ENCODE measurements at places on chromosomes 6 and 20.

DNA sequence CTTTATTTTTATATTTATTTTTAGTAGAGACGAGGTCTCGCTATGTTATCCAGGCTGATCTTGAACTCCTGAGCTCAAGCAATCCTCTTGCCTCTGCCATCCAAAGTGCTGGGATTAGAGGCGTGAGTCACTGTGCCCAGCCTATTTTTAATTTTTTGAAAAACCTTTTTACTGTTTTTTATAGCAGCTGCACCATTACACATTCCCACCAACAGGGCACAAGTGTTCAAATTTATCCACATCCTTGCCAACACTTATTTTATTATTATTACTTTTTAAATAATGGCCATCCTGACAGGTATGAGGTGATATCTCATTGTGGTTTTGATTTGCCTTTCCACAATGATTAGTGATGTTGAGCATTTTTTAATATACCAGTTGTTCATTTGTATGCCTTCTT is 42.5 kb downstream of the PACSIN1 start:
- DNase-seq = no peak

DNA sequence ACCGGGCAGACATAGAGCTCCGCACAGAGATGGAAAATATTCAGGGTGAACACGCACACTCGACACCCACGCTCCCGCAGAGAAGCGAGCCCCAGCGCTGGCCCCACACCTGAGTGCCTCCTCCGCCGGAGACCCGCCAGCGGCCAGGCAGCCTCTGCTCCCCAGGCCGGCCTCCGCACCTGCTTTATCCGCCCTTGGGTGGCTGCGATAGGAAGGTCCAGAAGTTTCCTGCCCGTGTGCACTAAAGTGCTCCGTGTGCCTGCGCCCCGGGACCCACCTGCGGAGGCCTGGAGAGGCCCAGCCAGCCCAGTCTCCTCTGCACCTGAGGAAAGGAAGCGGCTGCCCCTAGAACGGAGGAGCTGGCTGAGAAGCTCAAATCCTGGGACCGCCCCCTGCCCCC is 10.8 kb upstream of the FOXC1 start:
- no peak for DNase-seq

DNA sequence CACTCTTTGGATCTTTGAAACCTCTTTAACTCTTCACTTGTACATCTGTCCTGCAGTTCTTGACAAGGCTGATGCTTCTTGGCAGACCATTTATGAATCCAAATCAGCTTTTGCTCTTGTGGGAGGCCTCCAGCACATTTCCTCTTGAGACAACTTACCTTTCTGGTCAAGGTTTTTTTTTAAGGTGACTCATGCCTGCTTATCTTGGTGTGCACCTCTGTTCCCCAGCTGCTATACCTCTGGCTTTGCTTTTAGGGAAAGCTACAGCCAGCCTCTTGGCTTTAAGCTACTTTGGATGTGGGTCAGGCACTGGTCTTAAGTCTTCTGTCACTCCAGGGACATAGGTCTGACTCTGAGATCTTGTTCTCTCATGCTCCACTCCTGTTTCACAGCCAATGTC is 106.5 kb downstream of the PHF3 start:
- DNase-seq = no peak

DNA sequence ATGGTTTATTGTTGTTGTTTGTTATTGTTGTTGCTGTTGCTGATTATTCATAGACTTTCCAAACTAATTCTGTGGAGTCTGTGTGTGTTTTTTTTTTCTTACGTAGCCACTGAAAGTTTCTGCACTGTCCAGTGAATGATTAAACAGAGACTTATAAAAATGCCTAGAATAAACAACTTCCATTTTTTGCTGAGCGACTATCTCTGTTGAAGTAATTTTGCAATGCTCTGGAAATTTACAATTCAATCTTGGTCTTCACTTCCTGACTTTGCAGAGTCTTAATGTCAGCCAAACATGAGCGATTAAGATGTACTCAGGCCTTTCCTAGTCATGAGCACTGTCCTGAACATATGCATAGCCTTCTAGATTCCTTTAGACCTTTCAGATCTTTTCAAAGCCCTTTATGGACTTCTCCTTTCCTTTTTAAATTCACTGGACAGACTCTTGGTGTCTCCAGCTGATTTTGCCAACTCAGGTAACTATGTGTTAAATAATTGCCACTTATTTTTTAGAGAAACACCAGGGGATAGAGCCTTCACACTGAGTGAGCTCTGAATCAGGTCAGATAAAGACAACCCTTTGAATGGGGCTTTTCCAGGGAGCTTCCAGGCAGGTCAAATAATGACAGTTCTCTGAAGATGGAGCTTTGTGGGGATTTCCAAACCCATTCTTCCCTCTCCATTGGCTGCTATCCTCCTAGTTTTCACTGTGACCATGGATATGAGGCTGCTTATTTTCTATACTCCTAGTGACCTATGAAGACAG is 622.8 kb upstream of the EPHA7 start:
- DNase-seq = no peak

DNA sequence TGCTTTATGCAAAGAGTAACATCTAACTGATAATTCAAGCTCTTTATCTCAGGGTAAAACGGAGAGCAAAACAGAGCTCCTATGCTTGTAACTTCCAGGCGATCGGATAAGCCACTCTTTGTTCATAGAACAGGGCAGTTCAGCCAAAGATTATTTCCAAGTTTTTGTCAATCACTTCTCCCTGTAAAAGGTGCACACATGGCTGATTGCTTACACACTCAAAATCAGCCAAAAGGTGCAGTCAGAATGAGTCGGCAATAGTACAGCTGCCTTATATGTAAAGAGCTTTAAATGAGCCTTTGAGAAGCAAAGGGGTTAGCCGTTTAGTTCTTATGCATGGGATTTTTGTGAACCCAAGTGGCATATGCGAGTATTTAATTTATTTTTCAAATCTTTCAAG is 449.6 kb upstream of the POU3F2 start:
- DNase-seq = no peak

- no peak for DNase-seq
Observed at GRCh38 chr6:8074213-8074612, 10.0 kb upstream of the BLOC1S5 start.

DNA sequence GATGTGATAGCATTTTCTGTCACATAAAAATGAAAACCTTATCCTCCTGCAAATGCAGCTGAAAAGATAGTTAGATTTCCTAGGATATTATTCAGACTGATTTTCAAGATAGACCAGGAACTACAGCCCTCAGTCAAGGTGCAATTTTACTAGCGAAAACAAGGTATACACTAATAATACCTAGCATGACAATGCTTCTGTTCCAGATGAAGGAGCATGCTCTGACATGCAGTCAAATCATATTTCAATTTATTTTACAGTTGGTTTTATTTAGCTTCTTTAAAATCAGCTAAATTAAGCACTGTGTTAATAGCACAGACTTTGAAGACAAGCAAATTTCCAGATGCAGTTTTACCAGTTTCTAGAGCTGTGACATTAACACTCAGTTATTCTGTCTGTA is 14.2 kb upstream of the TNFAIP3 start:
- DNase-seq = no peak

- no peak for DNase-seq
Observed at GRCh38 chr6:165658395-165659058, 4.5 kb downstream of the PDE10A start.

DNA sequence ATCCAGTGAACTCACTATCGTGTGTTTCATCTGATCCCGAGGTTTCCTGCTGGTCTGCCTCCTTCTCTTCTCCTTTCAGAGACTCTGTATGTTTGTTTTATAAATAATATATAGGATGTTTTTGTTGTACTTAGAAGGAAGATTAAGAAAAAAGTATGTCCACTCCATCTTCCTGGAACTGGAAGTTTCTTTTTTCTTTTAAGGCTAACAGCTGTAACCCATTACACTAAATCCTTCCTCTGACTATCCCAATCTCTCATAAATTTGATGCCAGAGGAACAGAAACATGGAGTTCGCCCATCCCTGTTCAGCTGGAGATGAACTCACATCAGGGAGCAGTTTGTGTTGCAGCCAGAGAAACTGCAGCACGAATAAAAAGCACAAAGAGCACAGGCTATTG is 20.7 kb downstream of the RIPK1 start:
- no peak for DNase-seq

DNA sequence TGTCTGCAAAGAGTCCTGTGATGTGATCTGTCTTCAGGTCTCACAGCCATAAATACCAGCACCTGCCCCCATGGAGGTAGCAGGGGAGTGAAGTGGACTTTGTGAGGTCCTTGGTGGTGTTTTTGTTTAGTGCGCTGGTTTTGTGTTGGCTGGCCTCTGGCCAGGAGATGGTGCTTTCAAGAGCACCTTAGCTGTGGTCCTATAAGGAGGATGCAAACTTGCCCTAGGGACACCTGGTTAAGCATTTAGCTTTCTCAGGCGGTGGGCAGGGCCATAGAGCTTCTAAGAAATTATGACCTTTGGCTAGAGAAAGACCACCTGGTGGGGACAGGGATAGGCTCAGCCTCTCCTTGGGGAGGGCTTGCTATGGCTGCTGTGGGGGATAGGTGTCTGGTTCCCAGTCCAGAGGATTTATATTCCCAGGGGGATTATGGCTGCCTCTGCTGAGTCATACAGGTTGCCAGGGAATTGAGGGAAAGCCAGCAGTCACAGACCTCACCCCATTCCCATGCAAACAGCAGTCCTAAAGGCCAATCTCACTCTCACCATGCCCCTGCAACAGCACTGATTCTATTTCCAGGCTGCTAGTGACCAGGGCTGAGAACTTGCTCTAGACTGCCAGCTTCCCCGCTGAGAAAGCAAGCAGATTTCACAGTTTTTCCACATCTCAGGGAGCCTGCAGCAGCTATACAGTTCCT is 259.3 kb downstream of the TFAP2B start:
- DNase-seq = no peak

DNA sequence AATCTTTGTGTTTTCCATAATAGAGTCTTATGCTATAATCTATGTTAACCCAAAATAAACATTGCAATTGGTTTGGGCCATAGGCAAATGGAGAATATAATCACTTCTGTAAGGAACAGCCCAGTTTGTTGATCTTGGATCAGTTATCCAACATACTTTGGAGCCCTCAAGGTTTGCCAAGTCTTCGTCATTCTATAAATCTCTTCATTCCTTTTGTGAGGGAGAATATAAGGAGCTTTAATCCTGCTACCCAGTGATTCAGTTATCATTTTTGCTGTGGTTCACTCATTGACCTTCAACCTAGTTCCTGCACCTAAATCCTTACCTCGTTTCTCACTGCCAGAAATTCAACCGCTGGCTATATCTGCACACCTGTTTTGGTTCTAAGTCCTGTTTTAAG is 500.3 kb upstream of the PTCHD4 start:
- no peak for DNase-seq

- no peak for DNase-seq
Observed at GRCh38 chr6:43428874-43429273, 1.5 kb downstream of the ABCC10 start.

GRCh38 chr6:142699391-142699790 is 245.6 kb downstream of the HIVEP2 start:
- no peak for DNase-seq

GRCh38 chr20:59460352-59460751 is 144.0 kb upstream of the PHACTR3 start:
- no peak for DNase-seq

- DNase-seq = no peak
Observed at GRCh38 chr20:18637224-18637623, 49.4 kb downstream of the DTD1 start.

DNA sequence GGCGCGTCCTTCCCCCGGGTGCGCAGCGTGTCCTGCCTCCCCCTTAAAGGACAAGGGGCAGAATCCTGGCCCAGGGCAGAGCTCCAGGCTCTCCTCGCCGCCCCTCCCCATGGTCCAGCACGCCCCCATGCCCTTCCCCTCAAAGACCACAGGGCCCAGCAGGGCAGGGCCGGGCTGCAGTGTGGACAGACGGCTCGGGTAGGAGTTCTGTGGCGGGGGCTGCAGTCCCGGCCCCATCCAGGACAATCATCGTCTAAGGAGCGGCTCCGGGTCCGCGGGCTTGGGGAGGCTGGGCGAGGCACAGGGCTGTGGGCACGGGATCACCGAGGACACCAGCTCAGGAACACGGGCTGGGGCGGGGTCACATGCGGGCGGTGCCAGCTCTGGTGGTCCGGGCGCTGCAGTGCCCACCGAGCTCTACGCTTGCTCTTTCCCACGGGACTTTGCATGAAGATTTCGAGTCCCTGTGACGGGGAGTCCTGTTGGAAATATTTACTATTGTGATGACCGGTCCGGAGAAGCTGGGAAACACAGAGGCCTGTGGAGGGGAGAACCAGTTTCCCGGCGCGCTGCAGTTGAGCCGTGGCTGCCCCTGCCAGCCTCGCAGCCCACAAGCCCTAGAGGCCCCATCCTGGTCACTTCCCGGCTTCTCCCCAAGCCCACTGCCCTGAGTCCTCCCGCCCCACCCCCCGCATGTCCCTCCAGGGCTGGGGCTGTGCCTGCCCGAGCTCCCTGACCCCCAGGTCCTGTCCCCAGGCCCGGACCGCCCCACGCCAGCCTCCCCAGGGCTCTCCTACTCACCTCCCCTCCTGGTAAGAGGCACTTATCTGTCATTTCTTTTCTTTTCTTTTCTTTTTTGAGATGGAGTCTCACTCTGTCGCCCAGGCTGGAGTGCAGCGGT is 20.6 kb downstream of the SLC17A9 start:
- no peak for DNase-seq

- no peak for DNase-seq
Observed at GRCh38 chr6:71190809-71191208, 97.8 kb upstream of the OGFRL1 start.

DNA sequence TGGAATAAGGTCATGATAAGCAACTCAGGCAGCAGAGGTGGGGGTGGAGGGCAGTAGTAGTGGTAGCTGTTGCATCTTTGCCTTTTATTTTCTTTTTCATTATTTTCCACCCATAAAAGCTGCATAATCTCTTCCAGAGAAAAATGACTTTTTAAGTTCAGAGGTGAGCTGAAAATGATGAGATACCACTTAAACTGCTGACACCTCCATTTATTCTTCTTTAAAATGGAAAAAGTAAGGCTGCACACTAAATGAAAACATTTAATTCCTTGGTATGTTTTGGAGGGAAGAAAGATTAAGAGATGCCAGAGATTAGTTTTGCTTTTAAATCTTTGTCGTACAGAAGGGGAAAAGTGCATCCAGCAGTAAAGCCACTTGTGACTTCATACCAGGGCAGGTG is 97.2 kb downstream of the ADTRP start:
- DNase-seq = no peak

DNA sequence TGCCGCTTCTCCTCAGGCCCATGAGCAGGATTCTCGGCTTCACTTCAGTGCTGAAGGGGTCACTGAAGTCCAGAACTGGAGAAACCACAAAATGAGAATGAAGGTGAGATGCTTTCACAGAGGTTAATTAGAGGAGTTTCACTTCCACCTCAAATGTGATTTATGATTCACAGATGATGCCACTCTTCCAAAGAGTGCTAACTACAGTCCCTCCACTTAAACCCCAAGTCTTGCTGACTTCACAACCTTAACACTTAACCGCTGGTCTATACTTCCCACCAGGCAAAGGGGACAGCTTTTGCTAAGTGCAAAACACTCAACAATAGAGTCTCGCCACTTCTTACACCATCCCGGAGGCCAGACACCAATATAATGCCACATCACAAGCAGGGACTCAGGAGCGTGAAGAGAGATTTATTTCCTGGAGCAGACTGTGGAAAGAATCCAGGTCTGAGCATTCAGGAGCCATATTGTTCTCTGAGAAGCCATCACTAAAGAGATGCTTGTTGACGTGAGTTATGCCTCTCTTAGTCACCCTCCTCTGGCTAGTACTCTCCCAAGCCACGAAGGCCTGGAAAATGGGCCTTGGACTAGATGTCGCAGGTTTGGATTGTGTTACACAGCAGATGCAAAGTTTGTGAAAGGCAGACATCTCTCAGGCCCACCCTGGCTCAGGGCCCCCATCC is 24.4 kb downstream of the RRAGD start:
- DNase-seq = no peak

- DNase-seq = no peak
Observed at GRCh38 chr6:139754898-139755775, 380.7 kb upstream of the CITED2 start.

Measured in activated naive CD8-positive, alpha-beta T cell treated with anti-CD3 and anti-CD28 coated beads, Interleukin-2, amount 10 ng/mL, durations not matched to agents 7 days and 5 days (primary cell).